ENCODE measurements at places on chromosomes 13 and 19. TPM values are rescaled to one million over a fixed set of nuclear protein-coding genes. Genes with fewer than 3 reads are reported as not detected.

Gene WASF3
- 4.3 TPM for total RNA-seq

Gene GNG8
- total RNA-seq: not detected

Gene PRRG2
- total RNA-seq: 0.54 TPM

Gene FCHO1
- 0.28 TPM for total RNA-seq

Gene ZNF135
- 1.9 TPM for total RNA-seq

Gene UBE2L5
- total RNA-seq: 0.18 TPM

Gene FGF14
- under 0.01 TPM for total RNA-seq

Gene KL
- total RNA-seq: not detected

Gene RFPL4A
- total RNA-seq: not detected

Gene OVOL3
- not detected for total RNA-seq

Gene LENG9
- total RNA-seq: 0.83 TPM

GRCh38 chr19:40614622-40615411 lies 13.6 kb downstream of the LTBP4 start:
- peak; percentile 99 for DNase-seq
- H3K27me3 ChIP-seq: no peaks in the 10 kb centered on the region
- H3K27ac ChIP-seq: peak overlapping the region; percentile 96

DNA sequence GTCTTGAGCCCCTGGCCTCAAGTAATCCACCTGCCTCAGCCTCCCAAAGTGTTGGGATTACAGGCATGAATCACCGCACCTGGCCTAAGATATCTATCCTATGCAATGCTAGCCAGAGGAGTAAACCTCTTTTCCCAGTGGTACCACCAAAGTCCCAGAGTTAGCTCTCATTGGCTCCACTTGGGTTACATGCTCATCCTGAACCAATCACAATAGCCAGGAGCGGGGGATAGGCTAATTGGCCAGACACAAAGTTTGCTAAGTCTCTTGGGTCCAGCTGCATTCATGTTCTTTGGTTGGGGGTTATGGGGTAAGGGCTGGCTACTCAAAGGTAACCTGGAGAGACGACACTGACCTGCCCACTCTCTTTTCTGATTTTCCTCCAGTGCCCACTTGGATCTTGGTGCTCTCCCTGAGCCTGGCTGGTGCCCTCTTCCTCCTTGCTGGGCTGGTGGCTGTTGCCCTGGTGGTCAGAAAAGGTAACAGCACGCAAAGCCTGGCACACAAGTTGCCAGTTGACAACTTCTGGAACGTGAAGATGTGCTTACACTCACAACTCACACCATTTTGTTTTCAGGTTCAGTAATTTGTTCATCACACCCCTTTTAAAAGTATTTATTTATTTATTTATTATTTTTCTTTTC lies 7.8 kb downstream of the C19orf38 start:
- H3K36me3 ChIP-seq: no peaks in the 10 kb centered on the region
- DNase-seq: no peak
- H3K27ac ChIP-seq: no peak overlapping the region

- peaks cover 8% of the 10 kb centered on the region for H3K4me1 ChIP-seq
- H3K36me3 ChIP-seq: peaks cover 11% of the 10 kb centered on the region
- H3K27me3 ChIP-seq: no peaks in the 10 kb centered on the region
- H3K4me3 ChIP-seq: no peak overlapping the region
- DNase-seq: no peak
- no peak overlapping the region for H3K27ac ChIP-seq
Observed at GRCh38 chr13:99316224-99316623, 9.0 kb upstream of the GPR183 start.

GRCh38 chr19:38213911-38214625 lies 10.0 kb downstream of the DPF1 start:
- H3K27me3 ChIP-seq: no peaks in the 10 kb centered on the region
- peak; percentile 61 for DNase-seq

GRCh38 chr19:16573296-16573695 lies 1.1 kb upstream of the SLC35E1 start:
- DNase-seq: no peak
- H3K36me3 ChIP-seq: peaks cover 33% of the 10 kb centered on the region
- H3K4me3 ChIP-seq: peak overlapping the region; percentile 59
- H3K27ac ChIP-seq: no peak overlapping the region
- peaks cover 13% of the 10 kb centered on the region for H3K4me1 ChIP-seq
- H3K27me3 ChIP-seq: no peaks in the 10 kb centered on the region

DNA sequence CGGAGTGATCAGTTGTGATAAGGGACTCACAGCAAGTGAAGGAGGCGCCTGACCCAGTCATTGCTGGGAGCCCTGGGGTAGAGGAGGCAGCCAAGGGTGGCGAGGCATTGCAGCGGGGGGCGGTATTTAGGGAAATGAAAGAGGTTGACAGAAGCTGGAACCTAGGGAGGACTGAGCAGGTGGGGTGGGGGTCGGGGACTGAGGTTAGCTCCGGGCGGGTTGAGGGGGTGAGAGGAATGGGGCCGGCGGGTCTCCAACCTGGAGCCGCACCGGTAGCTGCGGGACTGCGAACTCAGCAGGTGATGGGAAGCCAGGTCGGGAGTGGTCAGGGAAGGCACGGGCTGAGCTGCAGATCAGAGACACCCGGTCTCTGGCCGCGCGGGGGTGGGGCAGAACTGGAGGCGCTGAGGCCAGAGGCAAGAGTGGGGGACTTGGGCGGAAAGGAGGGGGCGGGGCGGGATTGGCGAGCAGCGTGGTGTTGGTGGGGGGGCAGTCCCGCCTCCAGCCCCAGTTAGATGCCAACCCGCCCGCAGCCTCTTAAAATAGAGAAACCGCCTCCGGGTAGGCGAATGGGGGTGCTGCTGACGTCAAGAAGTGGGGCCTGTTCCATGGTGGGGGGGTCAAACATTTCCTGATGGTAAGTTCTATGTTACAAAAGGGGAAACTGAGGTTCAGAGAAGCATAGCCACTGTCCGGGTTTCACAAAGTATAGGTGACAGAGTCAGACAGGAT lies 1.5 kb downstream of the MAST3 start:
- peaks cover 17% of the 10 kb centered on the region for H3K27me3 ChIP-seq
- no peak for DNase-seq
- no peaks in the 10 kb centered on the region for H3K36me3 ChIP-seq
- no peak overlapping the region for H3K4me3 ChIP-seq
- H3K4me1 ChIP-seq: peaks cover 8% of the 10 kb centered on the region

- no peaks in the 10 kb centered on the region for H3K27me3 ChIP-seq
- DNase-seq: peak; percentile 95
- H3K4me1 ChIP-seq: peaks cover 37% of the 10 kb centered on the region
- peaks cover 2% of the 10 kb centered on the region for H3K36me3 ChIP-seq
- peak overlapping the region; percentile 99 for H3K27ac ChIP-seq
- H3K4me3 ChIP-seq: no peak overlapping the region
Observed at GRCh38 chr13:114119196-114119595, 13.2 kb downstream of the RASA3 start.

GRCh38 chr13:33016414-33017322 lies at the start of gene KL:
Gene KL (plus strand): TSS chr13:33016423. CDS start chr13:33016441, 18 bp downstream.
- H3K4me3 ChIP-seq: peak within 1 kb of the TSS; percentile 23
- H3K36me3 ChIP-seq: no peaks in the 10 kb centered on the region
- no peaks in the 10 kb centered on the region for H3K4me1 ChIP-seq
- H3K27ac ChIP-seq: no peak within 1 kb of the TSS
- no peak for DNase-seq

DNA sequence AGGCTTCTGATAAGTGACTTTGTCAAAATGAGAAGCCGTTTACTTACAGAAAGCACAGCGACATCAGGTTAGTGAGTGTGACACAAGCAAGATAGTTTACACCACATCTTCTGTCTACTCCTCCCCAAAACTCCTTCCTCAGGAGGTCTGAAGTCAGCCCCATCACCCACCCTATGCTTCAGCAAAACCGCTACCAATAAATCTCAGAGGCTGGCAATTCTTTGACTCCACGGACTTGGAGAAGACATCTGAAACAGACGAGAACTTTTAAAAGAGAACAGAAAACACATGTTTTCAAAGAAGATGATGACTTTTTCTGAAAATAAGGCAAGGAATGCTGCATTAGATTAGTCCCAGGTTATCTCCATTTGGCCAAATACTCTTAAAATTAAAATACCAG lies 261.1 kb downstream of the TBC1D4 start:
- H3K36me3 ChIP-seq: no peaks in the 10 kb centered on the region
- no peak overlapping the region for H3K4me3 ChIP-seq
- H3K27ac ChIP-seq: no peak overlapping the region
- H3K27me3 ChIP-seq: peaks cover 9% of the 10 kb centered on the region
- DNase-seq: no peak

- H3K4me3 ChIP-seq: no peak overlapping the region
- no peaks in the 10 kb centered on the region for H3K27me3 ChIP-seq
- no peak for DNase-seq
- H3K27ac ChIP-seq: no peak overlapping the region
- H3K36me3 ChIP-seq: no peaks in the 10 kb centered on the region
Observed at GRCh38 chr13:56189439-56189838, 951.3 kb upstream of the PRR20A start.

GRCh38 chr13:33150662-33151061 lies 134.4 kb downstream of the KL start:
- H3K4me3 ChIP-seq: no peak overlapping the region
- no peak for DNase-seq
- H3K4me1 ChIP-seq: peaks cover 19% of the 10 kb centered on the region
- H3K27ac ChIP-seq: no peak overlapping the region
- peaks cover 28% of the 10 kb centered on the region for H3K36me3 ChIP-seq

DNA sequence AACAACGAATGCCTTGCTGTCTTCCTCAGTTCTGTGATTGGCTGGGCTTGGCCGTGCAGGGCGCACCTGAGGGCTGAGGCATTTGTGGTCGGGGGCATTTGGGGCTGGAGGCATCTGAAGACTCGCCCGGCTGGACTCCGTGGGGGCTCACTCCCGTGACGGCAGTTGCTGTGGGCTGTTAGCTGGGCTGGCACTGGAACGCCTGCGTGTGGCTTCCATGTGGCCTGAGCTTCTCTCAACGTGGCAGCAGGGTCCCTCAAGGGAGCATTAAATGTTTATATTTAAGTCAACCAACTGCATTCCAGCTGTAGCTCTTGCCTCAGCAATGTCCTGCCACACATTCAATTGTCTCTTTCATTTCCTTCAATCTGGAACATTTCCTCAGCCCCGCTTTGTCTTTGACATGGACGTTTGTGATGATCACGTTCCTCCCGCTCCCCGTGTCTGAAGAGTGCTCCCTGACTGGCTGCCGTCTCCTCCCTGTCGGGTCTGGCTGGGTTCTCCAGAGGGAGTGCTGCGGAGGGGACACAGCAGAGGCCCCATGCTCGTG lies 21.0 kb downstream of the CCDC8 start:
- peak; percentile 63 for DNase-seq
- H3K4me1 ChIP-seq: peaks cover 15% of the 10 kb centered on the region
- peaks cover 37% of the 10 kb centered on the region for H3K36me3 ChIP-seq
- H3K4me3 ChIP-seq: no peak overlapping the region

GRCh38 chr13:102702965-102703725 lies 8.3 kb upstream of the METTL21C start:
- H3K27me3 ChIP-seq: peaks cover 18% of the 10 kb centered on the region
- H3K4me3 ChIP-seq: no peak overlapping the region
- H3K27ac ChIP-seq: no peak overlapping the region
- H3K36me3 ChIP-seq: no peaks in the 10 kb centered on the region
- no peak for DNase-seq

GRCh38 chr19:39996218-39996810 lies 546 bp upstream of the ZNF546 start:
- H3K4me3 ChIP-seq: peak overlapping the region; percentile 72
- peak; percentile 70 for DNase-seq
- no peaks in the 10 kb centered on the region for H3K36me3 ChIP-seq
- H3K27me3 ChIP-seq: no peaks in the 10 kb centered on the region
- peak overlapping the region; percentile 79 for H3K27ac ChIP-seq
- H3K4me1 ChIP-seq: peaks cover 5% of the 10 kb centered on the region

DNA sequence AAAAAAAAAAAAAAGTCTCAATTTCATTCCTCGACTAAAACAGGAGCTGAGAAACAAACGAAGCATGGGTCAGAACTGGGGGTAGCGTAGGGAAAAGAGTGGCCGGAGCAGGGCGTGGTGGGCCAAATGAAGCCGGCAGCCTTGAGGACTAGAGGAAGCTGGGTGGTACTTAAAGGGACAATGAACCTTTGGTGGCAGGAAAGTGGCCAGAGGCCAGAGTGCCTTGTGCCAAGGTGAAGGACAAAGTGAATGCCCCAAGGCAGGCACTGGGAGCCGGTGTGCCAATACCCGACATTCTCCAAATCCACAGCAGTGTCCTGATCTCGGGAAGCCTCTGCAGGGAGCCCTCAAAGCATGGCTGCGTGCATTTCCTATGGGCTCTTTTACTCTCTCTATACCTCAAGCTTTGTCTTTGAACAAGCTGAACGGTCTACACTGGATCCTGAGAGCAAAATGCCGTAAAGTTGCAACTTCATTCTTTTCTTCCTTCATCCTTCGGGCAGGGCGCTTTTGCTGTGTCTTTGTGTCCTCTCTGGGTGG lies 195.0 kb upstream of the KL start:
- no peaks in the 10 kb centered on the region for H3K27me3 ChIP-seq
- H3K4me3 ChIP-seq: no peak overlapping the region
- peaks cover 3% of the 10 kb centered on the region for H3K4me1 ChIP-seq
- H3K36me3 ChIP-seq: no peaks in the 10 kb centered on the region
- H3K27ac ChIP-seq: no peak overlapping the region

DNA sequence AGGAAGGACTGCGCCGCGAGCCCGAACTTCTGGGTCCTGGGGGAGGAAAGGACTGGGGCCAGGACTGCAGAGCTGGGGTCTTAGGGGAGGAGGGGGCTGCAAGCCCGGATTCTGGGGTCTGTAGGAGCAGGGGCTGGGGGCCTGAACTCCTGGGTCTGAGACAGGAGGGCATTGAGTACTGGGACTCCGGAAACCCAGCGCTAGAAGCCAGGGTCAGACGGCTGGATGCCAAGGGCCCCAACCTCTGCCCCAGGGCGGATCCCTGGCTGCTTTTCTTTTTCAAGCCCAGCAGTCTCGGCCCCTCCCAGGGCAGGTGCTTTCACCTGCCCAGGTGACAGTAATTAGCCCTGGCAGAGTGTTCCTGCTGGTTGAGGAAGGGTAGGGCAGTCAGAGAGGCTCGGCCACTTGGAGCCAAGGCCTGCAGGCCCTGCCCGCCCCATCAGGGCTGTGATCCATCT lies 2.3 kb downstream of the MYH14 start:
- H3K4me1 ChIP-seq: no peaks in the 10 kb centered on the region
- H3K27ac ChIP-seq: no peak overlapping the region
- no peaks in the 10 kb centered on the region for H3K36me3 ChIP-seq
- DNase-seq: no peak
- H3K4me3 ChIP-seq: no peak overlapping the region

DNA sequence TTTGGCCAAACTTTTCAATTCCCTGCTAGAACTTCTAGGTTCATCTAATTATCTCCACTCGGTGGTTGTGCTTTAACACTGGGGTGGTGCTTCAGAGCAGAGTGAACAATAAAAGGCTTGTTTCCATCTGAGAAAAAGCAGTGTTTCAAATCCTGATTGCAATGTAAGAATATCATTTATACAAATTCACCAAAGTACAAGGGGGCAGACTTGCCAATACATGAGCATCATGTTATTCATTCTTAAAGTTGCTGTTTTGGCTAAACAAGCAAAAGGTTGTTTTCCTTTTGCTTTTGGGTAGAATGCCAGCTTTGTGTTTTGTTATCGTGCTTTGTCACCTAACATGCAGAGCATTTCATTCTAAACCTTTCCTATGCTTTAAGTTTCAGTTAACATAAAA lies 78.5 kb upstream of the UBAC2 start:
- H3K4me1 ChIP-seq: peaks cover 5% of the 10 kb centered on the region
- no peak overlapping the region for H3K27ac ChIP-seq
- no peaks in the 10 kb centered on the region for H3K27me3 ChIP-seq
- H3K4me3 ChIP-seq: no peak overlapping the region
- DNase-seq: no peak

All from IMR-90 (cell line).